ENCODE measurements at places on chromosomes 5 and 9.

GRCh38 chr5:78495800-78496199 is 135.4 kb downstream of the SCAMP1 start:
- no peak for DNase-seq

GRCh38 chr9:38295764-38296163 is 96.7 kb upstream of the ALDH1B1 start:
- no peak for DNase-seq

- DNase-seq: no peak
These were observed 61.0 kb downstream of the RALGPS1 start for GRCh38 chr9:126975327-126976220.

GRCh38 chr5:108094800-108095199 is 287.1 kb downstream of the FBXL17 start:
- no peak for DNase-seq

DNA sequence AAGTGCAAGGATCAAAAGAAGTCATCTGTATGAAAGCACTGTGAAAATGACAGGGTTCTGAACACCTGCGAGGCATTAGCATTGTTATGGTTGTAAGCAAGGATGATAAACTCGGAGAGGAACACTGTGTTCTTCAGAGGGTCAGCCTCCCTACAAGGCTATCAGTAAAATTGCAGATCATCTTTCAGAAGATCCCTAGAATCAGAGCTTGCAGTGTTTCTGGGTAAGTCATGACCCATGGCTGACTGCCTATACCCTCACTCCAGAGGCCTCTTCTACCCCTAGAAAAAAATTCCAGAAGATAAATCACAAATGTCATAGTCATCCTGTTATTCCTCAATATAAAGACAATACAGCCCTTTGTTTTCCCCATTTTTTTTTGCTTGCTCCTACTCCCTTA is 292.6 kb downstream of the DMAC1 start:
- DNase-seq: no peak

DNA sequence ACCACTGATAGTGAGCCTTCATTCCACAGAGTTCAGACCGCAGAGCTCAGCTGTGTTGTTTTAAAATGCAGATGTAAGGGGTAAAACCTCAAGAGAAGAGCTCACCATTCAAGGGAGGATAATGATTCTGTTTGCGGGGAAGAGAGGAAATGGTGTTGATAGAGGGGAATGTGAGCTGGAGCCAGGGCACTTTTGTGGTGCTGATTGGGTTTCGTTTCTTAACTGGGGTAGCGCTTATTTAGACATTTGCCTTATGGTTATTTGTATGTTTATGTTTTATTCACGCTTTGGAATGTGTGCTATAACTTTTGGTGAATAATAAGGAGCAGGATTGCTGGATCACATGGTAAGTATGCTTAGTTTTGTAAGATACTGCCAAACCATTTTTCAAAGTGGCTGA is 42.5 kb downstream of the STXBP1 start:
- no peak for DNase-seq

DNA sequence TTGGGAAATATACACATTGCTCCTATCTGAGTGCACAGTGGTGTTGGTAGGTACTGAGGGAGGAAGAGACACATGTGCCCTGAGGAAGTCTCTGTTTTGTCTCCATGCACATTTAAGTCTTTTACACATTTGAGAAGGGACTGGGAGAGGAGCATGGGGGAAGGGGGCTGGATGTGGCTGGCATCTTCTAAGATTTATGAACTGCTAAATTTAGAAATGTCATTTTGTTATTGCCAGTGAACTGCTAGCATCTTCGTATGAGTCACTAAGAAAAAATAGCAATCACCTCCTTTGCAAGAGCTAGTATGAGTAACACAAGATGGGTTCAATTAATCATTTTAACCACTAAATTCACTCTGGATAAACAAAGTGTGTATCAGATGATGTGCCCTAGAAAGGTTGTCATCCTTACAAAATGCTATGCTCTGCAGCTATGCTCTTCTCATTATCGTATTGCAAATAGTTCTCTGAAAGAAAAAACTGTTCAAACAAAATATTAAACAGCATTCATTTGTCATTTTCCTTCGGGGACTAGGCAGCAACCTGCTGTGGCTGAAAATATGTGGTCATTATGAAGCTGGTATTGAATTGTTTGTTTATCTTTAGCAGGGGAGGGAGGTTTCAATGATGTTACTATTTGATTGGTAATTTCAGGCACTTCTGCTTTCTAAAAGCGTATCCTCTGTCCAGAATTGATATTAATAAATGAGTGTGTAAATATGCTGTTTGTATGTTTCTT is 236.5 kb downstream of the DMRTA1 start:
- no peak for DNase-seq

GRCh38 chr5:172887692-172888091 is 53.6 kb downstream of the ERGIC1 start:
- no peak for DNase-seq

DNA sequence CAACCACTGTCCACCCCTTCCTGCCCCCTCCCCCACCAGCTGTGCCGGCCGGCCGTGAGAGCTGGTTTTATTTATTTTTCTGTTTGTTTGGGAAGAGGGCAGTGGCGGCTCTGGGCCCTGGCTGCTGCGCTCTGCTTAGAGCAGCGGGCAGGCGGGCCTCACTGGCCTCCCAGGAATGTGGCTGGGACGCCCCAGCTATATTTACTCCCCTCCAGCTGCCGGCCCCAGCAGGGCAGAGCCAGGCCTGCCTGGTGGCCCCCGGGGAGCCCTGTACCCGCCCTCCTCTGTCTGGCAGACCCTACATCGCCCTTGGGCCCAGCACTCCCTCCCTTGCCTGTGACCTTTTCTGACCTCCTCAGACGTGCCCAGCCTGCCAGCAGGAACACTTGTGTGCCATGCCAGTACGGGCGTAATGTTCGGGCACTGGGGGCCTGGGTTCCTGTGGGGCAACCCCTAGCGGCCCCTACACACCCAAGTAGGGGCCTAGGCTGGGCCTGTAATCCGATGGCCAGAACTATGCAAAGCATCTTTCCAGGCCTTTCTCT is 7.7 kb downstream of the CXXC5 start:
- no peak for DNase-seq

DNA sequence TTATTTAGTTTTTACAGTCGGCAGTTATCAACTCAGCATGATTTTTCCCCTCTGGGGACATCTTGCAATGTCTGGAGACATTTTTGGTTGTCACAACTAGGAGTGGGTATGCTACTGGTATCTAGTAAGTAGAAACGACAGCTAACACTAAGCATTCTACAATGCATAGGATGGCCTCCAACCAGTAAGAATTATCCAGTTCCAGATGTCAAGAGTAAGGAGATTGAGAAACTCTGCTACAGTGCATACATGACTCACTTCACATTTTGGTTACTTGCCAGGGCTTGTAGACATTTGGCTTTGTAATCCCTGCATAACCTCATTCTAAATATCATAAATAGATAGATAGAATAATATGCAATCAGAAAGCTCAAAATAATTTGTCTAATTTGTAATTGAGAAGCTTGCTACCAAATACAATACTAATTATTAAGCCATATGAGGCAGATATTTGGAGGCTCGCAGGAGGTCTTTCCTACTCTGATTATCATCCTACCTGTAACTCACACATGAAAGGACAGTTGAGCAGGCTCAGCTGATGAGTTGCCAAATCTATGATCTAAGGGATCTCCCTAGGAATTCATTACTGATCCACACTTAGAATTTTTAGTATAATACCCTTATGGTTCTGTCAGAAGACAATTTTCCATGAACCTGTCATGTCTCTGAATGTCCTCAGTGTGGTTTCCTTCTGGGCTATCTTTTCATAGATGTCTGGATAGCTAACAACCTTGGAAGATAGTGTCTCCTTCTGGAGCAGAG is 346.9 kb upstream of the TLE4 start:
- DNase-seq: no peak

DNA sequence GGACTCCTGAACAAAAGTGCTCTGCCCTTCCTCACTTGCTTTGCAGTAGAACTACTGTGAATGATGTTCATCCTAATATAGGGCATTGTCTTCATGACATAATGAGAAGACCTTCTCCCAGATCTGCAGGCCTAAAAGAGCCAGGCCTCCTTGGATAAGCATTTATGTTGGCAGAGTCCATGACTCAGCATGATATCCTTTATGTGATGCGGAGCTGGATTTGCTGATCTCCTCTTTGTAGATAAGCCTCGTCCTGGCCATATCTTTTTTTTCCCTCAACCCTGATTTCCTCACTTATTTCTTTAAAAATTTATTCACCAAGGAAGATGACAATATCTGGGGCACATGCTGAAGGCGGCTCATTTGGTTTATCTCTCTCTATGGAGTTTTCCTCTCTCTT is 62.4 kb upstream of the TAS2R1 start:
- DNase-seq: no peak

DNA sequence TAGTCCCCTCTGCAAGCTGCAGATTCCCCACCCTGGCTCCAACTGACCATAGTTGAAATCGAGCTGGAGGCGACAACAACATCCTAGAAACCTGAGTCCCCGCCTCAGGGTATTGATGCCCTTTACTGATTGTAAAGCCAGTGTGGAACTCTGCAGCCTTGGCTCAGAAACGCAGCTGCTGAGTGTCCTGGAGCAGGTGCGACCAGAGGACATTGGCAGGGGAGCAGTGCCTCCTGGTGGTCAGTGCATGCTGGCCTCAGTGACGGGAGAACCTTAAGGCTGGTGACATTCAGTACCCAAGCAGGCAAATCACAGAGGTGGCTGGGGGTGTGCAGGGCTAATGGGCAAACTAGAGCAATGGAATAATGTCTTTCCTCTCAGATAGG is 20.4 kb upstream of the ZNF354B start:
- no peak for DNase-seq

DNA sequence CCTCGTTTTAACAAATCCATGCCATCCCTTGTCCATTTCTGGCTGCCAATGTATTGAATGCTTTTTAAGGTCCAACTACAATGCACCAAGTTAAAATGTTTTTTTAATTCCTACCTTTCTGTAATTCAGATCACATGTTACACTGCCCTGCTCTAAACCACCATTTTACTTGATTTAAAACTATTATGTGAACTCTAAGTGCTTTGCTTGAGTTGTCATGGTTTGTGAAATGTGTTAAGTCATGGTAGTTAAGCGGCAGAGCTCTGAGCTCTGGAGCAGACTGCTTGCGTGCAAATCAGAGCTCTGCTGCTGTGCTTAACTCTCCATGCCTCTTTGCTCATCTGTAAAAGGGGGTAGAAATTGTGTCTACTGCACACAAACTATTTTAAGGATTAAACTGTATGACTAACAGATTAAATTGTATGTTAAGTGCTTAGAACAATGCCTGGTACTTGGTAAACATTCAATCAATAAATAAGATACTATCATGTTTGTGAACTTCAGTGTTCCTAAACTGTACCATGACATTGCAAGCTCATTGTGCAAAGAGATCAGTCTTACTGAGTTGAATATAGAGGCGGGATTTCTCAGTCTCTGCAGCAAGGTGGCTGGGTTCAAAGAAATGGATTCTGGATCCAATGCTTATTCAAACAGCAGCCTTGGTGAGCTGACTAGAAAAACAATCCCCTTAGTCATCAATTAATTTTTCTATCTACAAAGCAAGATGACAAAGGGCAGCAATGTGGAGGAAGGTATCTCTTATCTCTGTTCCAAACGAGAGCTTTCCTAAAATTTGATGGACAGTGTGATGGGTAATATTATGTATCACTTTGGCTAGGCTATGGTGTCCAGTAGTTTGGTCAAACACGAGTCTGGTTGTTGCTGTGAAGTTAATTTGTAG is 16.1 kb upstream of the CMBL start:
- no peak for DNase-seq

DNA sequence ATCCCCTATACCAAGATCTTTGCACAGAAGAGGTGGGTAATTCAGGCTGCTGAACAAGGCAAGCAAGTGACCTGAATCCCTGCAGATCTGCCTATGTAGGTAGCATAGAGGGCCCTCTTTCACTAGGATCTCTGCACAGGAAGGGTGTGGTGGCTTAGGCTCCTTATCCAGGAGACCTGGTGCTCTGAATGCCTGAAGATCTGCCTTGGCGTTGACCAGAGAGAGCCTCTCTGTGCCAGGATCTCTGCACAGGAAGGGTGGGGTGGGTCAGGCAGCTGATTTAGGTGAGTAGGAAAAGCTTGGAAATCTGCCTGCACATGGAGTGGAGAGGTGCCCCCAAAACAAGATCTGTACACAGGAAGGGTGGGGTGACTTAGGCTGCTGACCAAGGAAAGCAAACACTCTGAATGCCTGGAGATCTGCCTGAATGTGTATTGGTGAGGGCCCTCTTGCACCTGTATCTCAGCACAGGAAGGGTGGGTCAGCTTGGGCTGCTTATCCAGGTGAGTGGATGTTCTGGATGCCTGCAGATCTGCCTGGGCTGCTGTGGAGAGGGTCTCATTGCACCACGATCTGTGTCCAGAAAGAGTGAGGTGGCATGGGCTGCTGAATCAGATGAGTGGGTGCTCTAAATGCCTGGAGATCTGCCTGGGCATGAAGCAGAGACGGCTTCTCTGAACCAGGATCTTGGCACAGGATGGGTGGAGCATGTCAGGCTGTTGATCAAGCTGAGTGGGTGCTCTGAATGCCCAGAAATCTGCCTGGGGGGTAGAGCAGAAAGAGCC is 365.9 kb downstream of the DMAC1 start:
- no peak for DNase-seq

GRCh38 chr9:16026886-16027285 is 474.0 kb downstream of the CCDC171 start:
- DNase-seq: no peak

Measured in esophagus squamous epithelium (tissue), 5 donors.